GDM1 (cell line): ENCODE measurements at places on chromosomes 12 and 14.

DNA sequence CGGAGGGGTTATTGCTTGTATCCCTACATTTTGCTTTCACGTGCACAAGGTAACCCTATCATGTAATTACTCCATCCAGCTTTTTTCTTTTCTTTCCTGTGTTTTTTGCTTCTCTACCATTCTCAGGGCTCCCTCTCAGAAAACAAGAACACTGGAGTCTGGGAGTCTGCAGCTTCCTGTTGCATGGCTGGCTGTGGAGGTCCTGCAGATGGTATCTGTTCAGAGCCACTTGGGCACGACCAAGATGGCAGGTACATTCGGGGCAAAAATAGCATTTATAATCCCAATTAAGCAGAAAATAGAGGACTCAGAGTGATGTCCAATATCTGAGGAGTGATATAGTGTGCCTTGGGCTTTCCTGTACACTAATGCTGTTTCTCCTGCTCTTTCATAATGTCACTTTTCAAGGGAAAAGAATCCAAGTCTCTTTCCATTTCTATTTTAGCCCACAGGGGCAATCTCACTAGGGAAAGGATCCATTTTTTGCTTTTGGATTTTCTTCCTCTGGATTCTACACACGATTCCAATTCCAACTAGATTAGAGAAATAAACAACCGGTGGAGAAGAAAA is 3.2 kb upstream of the NUMB start:
- DNase-seq, result no peak

DNA sequence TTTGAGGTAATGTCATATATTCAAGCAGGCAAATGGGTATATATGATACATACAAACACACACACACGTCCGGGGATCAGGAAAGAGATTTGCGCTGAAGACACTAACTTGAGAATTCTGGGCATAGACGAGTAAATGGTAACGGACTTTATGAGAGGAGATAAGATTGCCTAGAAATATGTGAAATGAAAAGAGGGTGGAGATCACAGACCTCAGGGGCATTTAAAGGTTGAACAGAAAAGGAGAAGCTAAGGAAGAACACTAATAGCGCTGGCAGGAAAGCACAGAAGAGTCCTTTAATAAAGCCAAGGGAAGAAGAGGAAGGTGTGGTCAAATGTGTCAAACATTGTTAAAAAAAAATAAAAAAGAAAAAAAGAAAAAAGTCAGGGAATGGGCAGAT is 13.1 kb downstream of the CRY1 start:
- peak; percentile 2 for DNase-seq

DNA sequence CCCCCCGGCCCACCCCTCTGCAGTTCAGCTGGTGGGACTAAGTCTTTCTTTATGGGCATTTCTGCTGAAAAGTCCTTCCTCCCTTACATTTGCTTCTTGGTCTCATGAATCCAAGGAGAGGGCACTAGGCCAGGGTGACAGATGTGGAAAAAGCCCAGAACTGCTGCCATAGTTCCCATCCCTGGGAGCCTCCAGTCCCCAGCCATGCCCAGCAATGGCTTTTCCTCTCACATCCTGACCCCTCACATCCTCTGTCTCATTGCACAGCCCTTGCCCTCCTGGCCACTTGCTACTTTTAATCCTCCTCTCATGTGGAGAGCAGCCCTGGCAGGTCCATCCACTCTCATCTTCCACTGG is 122.5 kb downstream of the ZFP36L1 start:
- no peak for DNase-seq

- DNase-seq, result peak; percentile 45
These were observed 64.5 kb upstream of the STK38L start for GRCh38 chr12:27179400-27180214.

- no peak for DNase-seq
These were observed 211.9 kb downstream of the TTC8 start for GRCh38 chr14:89036371-89036770.

DNA sequence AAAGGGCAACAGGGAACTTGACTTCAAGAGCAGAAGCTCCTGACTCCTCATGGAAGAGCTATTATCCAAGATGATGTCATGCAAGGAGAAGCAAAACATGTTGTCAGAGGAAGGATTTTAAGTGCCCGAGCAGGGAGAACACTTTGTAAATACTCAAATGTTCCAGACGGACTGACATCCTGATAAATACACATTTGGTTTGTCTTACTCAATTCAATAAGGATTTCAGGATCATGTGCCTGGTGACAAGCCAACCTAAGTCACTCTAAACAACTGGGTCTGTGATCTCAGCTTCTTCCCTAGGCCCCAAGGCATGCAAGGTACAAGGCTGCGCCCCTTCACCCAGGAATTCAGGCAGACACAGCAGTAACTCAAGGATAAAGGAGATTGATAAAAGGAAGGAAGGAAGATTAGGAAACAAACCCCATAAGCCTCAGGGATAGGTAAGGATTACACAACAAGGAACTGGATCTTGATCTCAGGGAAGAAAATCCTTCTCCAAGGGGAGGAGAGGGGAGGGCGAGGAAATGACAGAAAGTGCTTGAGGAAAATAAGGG is 26.8 kb upstream of the CEBPE start:
- DNase-seq, result no peak

- no peak for DNase-seq
These were observed 34.7 kb upstream of the CDKN3 start for GRCh38 chr14:54362089-54362504.

DNA sequence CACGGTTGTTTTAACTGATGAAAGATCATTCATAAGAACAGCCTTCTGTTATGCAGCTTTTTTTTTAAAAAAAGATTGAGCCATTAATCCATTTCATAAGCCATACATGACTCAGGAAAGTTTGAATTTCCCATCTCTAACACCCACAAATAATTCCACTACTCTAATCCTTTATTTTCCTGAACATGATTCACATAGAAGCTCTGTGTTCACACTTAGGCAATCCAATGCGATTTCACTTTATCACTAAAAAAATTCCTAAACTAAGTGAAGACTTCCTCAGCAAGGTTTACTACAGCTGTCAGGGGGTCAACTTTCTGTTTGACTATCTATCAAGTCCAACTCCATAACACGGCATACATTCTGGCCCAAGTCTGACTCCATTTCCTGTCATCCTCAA is 25.9 kb downstream of the PKP2 start:
- DNase-seq, result no peak

DNA sequence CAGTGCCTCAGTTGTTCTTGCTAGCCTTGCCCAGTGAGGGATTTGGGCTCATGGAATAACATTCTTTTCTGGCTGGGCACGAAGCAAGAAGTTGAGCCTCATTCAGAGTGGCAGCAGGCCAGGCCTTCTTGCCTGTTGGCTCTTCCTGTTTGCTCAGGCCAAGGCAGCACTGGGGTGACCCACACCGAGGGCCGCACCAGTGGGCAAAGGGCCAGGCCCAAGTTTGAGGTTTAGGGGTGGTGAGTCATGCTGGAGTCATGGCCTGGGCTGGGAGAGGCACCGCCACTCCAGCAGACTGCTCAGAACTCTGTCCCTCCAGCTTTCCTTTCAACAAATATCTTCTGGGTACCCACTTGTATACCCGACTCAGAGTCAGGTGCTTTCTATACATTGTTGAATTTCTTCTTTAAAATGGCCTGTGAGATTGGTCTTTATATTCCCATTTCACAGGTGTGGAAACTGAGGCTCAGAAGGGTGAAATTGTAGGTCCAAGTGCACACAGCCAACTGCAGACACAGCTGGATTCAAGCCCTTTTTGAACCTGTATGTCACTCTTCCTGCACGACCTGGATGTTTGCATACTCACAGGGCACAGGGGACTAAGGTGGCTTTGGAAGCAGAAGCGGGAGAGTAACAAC is 279.4 kb downstream of the FOXN3 start:
- DNase-seq, result no peak

GRCh38 chr14:36509069-36509917 is 10.7 kb downstream of the NKX2-1 start:
- no peak for DNase-seq

GRCh38 chr12:87661786-87662377 is 367.3 kb downstream of the C12orf50 start:
- no peak for DNase-seq

DNA sequence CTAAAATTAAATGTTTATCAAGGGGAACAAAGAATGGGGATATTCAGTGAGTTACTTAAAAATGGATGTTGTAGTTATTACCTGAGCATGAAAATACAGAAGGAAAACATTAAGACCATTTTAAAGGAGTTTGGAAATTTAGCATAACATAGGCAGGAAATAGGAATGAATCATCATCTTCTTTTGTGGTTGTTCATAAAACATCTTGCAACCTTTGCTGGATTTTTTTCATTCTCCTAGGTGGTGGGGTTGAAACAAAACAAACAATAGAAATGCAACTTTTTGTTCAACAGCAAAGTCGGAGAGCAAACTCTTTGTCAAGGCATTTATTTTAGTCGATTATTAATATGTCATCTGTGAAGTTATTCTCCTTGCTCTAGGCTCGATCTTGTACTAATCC is 275.1 kb downstream of the IPO8 start:
- no peak for DNase-seq

DNA sequence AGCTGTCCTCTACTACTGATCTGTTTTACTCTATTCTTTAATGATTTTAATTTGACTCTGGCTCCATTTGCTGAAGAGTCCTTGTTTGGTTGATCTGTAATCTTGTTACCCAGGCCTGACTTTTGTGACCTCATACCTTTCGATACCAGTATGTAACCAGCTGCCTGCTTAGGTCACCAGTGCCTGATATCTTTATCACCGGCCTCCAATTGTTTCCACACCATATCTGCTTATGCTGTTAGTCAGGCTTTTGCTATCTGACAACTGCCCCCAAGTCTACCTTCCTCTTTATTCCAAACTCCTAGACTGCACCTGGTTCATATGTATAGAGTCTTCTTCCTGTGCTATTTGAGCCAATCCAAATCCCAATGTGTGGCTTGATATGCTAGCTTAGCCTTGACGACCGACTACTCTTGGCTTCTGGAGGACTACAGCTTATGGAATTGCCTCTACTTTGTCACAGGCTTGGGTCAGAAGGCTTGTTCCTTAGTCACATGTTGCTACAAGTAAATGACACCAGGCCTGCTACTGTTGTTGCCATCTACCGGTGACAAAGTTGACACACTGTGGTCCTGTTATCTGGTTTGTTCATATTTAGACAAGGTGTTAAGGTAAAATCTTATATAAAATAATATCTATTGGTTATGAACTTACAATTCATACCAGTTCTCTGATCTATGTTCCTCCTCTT is 193.9 kb downstream of the TRHDE start:
- no peak for DNase-seq

DNA sequence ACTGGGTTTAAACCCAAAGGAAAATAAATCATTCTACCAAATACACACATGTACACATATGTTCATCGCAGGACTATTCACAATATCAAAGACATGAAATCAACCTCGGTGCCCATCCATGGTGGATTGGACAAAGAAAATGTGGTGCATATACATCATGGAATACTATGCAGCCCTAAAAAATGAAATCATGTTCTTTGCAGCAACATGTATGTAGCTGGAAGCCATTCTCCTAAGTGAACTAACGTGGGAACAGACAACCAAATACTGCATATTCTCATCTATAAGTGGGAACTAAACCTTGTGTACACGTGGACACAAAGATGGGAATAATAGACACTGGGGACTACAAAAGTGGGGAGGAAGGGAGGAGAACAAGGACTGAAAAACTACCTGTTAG is 96.6 kb downstream of the LMNTD1 start:
- no peak for DNase-seq

DNA sequence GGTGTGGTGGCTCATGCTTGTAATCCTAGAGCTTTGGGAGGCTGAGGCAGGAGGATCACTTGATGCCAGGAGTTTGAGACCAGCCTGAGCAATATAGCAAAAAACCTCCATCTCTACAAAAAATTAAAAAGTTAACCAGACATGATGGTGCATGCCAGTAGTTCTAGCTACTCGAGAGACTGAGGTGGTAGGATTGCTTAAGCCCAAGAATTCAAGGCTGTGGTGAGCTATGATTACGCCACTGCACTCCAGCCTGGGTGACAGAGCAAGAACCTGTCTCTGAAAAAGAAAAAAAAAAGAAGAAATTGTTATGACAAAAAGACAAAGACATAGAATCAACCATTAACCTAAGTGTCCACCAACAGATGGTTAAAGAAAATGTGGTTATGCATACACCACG is 2.1 kb upstream of the ATP23 start:
- no peak for DNase-seq

DNA sequence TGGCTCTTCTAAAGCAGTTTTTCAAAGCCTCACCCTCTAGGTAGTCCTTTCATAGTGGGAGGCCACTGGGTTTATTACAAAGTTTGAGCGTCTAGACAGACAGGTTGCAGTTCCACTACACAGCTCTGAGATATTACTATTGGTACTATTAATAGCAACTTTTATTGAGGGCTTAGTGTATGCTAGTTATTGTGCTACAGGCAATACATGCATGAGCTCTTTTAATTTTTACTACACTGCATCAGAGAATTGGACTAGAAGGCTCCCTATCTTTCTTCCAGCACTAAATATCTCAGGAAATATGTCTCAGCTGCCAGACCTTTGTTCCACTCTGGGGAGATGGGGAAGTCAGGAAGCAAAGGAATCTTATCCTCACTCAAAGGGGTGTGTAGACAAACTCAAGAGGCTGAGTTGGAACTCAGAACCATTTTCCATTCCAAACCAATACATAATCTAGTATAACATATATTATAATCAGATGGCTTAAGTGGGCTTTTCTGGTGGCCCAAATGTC is 161.8 kb upstream of the SLC38A2 start:
- no peak for DNase-seq

DNA sequence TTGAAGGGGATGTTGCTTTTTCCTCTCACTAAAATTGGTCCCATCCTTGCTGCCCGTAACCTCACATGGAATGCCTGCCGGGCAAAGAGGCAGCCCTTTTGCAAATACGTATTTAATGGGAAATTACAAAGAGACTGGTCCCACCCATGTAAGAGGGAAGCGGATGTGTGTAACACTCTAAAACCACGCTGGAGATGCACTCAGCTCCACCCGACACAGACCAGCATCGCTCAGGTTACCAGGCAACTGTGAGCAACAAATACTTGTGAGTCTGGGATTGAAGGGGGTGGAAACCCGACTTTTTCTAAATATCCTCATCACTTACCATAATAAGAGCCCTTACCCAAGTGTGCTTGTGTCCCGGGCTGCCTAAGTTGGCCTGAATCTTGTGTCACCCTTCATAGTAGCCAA is 47.7 kb downstream of the ELK3 start:
- no peak for DNase-seq

DNA sequence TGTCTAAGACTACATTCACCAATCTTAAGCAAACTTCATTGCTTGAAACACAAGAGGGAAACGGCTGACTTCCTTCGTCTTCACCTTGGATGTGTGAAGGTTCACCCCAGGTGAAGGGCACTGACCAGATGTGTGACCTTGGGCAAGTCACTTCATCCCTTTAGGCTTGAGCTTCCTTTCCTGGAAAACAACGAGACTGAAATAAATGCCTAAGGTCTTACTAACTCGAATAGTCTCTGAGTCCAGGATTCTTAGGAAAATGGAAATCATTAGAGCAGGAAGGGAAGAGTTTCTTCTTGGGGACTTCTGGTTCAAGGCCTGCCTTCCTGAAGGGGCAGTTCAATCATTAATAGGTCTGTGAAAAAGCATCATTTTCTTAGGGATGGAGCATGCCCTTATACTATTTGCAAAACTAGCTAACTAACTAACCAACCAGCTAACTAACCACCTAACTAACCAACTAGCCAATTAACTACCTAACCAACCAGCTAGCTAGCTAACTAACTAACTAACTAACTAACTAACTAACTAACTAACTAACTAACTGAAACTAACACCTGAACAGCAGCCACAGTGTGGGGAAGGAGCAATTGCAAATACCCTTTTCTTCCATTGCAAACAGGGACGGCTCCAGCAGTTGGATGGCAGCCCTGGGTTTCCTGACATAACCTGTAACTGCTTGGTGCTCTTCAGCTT is 31.5 kb upstream of the EMP1 start:
- no peak for DNase-seq
